Naive B cell (primary cell): ENCODE measurements at places on chromosomes 16 and 17. TPM values are rescaled to one million over a fixed set of nuclear protein-coding genes. Genes with fewer than 3 reads are reported as not detected.

DNA sequence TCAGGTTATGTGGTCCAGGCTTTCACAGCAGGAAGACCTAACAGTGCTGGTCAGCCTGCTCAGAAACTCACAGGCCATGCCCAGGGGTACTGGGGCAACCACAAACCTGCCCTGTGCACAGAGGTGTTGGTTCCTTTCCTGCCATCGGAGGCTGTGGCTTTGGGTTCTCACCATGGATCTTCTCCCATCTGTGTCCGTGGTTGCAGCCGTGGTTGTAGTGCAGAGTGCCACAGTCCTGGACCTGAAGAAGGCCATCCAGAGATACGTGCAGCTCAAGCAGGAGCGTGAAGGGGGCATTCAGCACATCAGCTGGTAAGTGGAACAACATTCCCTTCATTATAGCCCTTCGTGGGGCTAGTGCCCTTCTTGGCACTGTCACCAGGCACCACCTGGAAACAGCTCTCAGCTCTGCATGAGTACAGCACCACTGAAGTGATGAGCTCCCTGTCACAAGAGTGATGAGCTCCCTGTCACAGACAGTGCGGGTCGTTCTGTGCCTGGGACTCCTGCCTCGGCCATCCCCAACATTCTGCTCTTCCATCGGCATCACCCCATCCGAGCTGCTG, 2.0 kb downstream of the SNRNP25 start:
- no peak for DNase-seq
- no peaks in the 10 kb centered on the region for H3K27me3 ChIP-seq
- H3K4me1 ChIP-seq = peaks cover 25% of the 10 kb centered on the region
- H3K36me3 ChIP-seq = peaks cover 7% of the 10 kb centered on the region
- no peak overlapping the region for H3K27ac ChIP-seq

GRCh38 chr17:49379926-49380325, 17.9 kb upstream of the ZNF652 start:
- no peak overlapping the region for H3K27ac ChIP-seq
- no peaks in the 10 kb centered on the region for H3K27me3 ChIP-seq
- no peak for DNase-seq
- peaks cover 69% of the 10 kb centered on the region for H3K4me1 ChIP-seq
- H3K4me3 ChIP-seq = no peak overlapping the region
- H3K36me3 ChIP-seq = peaks cover 10% of the 10 kb centered on the region

DNA sequence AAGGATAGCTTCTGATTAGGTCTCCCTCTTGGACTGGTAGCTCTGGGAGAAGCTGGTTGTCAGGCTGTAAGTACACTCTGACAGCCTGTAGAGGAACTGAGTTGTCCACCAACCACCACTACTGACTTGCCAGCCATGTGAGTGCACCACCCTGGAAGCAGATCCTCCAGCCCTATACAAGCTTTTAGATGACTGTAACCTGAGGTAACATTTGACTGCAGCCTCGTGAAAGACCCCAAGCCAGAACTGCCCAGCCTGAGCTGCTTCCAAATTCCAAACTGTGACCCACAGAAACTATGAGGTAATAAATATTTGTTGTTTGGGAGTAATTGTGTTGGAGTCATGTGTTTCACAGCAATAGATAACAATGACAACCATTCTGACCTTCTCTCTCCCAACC, 30.8 kb upstream of the DYNLL2 start:
- H3K4me3 ChIP-seq = no peak overlapping the region
- H3K36me3 ChIP-seq = no peaks in the 10 kb centered on the region
- no peak overlapping the region for H3K27ac ChIP-seq
- H3K4me1 ChIP-seq = no peaks in the 10 kb centered on the region
- no peak for DNase-seq

Gene KRT39
- not detected for polyA plus RNA-seq

Gene SLC47A1
- not detected for polyA plus RNA-seq

Gene G6PC1
- polyA plus RNA-seq = not detected

- H3K27ac ChIP-seq = no peak overlapping the region
- no peak for DNase-seq
- no peak overlapping the region for H3K4me3 ChIP-seq
- peaks cover 8% of the 10 kb centered on the region for H3K27me3 ChIP-seq
- peaks cover 2% of the 10 kb centered on the region for H3K4me1 ChIP-seq
- no peaks in the 10 kb centered on the region for H3K36me3 ChIP-seq
Measured at GRCh38 chr17:21104608-21105007, 22.2 kb upstream of the DHRS7B start.

Gene GUCY2D
- polyA plus RNA-seq = not detected

DNA sequence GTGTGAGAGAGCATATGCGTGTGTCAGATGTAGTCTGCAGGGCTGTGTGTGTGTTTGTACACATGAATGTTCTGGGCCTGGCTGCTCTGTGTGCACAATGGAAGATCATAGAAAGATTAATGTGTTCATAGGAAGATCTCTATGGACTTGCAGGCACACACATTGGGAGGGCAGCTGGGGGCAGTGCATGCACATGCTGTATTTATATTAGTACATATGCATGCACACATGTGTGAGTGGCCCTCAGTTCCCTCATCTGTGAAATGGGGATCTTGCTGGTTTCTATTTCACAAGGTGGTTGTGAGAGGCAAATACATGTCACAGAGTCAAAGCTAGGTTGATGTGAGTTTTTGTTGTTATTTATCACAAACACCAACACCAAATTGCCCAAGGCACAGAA, 2.1 kb downstream of the CA7 start:
- H3K27me3 ChIP-seq = peaks cover 65% of the 10 kb centered on the region
- H3K4me3 ChIP-seq = peak overlapping the region; percentile 64
- no peak for DNase-seq
- no peaks in the 10 kb centered on the region for H3K36me3 ChIP-seq
- H3K4me1 ChIP-seq = peaks cover 19% of the 10 kb centered on the region
- H3K27ac ChIP-seq = no peak overlapping the region

Gene SLC5A2
- 0.15 TPM for polyA plus RNA-seq

DNA sequence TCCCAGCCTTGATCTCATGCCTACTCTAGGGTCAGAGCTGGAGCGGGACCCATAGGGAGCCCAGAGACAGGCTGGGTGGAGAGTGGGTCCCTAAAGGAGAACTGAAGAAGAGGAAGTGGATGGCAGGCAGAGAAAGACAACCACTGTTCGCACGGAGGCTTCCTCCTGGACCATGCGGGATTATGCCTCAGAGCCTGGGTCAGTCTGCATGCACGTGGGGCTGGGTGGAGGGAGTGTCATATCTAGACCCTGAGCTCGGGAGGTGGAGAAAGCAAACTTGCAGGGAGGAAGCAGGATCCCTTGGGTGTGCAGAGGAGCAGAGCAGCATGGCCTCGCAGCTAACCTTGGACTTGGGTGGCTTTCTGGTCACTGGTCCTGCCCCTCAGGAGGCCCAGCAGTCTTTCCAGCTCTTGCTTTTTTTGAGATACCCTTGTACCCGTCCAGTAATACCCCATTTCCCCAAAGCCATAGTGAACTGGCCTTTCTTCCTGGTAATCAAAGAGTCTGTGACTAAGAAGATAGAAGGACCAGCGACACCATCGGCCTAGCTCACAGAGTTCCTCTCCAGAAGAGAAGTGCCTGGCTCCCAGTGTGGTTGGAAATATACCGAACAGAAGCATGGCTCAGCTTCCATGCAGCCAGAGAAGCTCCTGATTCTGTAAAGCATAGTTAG, 344.2 kb downstream of the CPPED1 start:
- DNase-seq = peak; percentile 21
- H3K4me3 ChIP-seq = peak overlapping the region; percentile 85
- H3K36me3 ChIP-seq = peaks cover 6% of the 10 kb centered on the region
- H3K27me3 ChIP-seq = no peaks in the 10 kb centered on the region

DNA sequence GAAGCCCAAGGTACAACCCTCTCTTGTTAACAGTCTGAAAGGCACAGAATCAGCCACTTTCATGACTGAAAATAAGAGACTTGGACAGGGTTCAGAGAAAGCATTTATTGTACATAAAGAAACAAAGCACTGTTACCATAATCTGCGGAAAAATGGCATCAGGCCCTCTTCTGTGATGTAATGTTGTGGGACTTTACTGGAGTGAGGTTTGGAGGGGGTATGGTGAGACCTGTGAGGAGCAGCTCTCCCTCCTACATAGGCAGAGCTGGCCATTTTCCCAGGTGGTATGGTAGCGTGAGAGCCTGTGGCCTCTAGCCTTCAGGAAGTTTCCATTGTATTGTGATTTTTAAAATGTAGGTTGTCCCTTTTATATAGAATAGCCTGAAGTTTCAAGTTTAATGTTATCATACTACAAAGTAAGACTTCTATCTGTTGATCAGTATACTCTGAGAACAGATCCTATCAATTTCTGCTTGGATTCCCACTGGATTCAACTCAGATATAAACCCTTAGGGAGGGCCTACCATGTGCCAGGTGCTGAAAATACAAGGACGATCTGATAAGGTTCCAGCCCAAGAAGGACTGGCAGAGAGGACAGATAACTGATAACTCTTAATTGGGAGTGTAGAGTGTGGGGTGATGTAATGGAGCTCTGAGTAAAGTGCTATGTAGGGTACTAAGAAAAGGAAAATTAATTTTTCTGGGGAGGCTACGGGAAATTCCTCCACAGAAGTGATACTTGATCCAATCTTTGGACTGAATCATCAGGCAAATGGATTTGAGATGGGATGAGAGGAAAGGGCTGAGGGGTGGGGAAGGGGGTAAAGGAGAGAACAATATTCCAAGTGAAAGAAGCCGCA, 4.1 kb upstream of the YPEL2 start:
- H3K27ac ChIP-seq = peak overlapping the region; percentile 44
- H3K4me3 ChIP-seq = no peak overlapping the region
- H3K27me3 ChIP-seq = no peaks in the 10 kb centered on the region
- H3K36me3 ChIP-seq = no peaks in the 10 kb centered on the region

GRCh38 chr16:49017501-49017900, 264.1 kb downstream of the CBLN1 start:
- H3K4me1 ChIP-seq = no peaks in the 10 kb centered on the region
- no peak overlapping the region for H3K4me3 ChIP-seq
- DNase-seq = no peak

DNA sequence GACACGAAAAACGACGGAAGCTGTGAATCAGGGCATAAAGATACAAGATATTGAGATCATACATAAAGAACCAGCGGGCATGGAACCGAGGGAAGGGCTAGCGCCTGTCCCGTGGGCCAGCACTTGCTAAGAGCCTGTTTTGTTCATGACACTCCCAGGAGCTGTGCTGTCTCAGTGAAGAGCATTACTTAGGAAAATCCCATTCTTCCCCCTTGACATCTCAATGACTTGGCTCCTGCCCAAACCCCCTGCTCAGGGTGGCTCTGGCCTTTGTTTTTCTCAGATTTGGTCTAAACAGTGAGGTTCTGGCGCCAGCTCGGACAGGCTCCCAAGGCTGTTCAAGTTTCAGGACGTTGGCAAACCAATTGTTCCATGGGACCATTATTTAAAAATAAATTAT, 79.1 kb upstream of the SEC14L1 start:
- no peak overlapping the region for H3K27ac ChIP-seq
- no peak for DNase-seq
- no peaks in the 10 kb centered on the region for H3K36me3 ChIP-seq
- peaks cover 4% of the 10 kb centered on the region for H3K27me3 ChIP-seq

Gene CD79B
- 2,851 TPM for polyA plus RNA-seq

DNA sequence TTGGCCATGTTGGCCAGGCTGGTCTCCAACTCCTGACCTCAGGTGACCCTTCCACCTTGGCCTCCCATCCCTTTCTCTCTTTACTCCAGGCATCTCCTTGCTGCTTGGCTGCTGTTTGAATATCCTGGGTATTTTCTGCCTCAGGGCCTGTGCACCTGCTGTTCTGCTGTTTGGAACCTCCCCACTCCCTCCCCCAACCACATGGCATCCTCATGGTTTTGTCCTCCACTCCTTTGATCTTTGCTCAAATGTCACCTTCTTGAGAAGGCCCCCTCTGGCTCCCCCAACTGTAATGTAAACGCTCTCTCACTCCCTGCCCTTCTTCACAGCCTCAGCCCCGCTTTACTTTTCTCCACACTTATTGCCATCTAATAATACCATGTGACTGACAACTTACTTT, 152.0 kb downstream of the GSG1L start:
- DNase-seq = no peak
- no peaks in the 10 kb centered on the region for H3K4me1 ChIP-seq
- H3K4me3 ChIP-seq = no peak overlapping the region
- peaks cover 23% of the 10 kb centered on the region for H3K27me3 ChIP-seq
- no peak overlapping the region for H3K27ac ChIP-seq

GRCh38 chr17:2828397-2829038, 32.3 kb downstream of the RAP1GAP2 start:
- peak; percentile 78 for DNase-seq
- H3K27me3 ChIP-seq = no peaks in the 10 kb centered on the region
- no peak overlapping the region for H3K27ac ChIP-seq
- H3K4me1 ChIP-seq = peaks cover 57% of the 10 kb centered on the region
- H3K4me3 ChIP-seq = peak overlapping the region; percentile 23

Gene CD300LG
- not detected for polyA plus RNA-seq

Gene HYDIN
- polyA plus RNA-seq = not detected

GRCh38 chr16:78503602-78504001, 404.1 kb downstream of the WWOX start:
- H3K27me3 ChIP-seq = no peaks in the 10 kb centered on the region
- H3K4me3 ChIP-seq = no peak overlapping the region
- H3K4me1 ChIP-seq = no peaks in the 10 kb centered on the region
- peak; percentile 28 for DNase-seq

- DNase-seq = no peak
- H3K36me3 ChIP-seq = no peaks in the 10 kb centered on the region
- peaks cover 55% of the 10 kb centered on the region for H3K27me3 ChIP-seq
- H3K4me1 ChIP-seq = no peaks in the 10 kb centered on the region
- no peak overlapping the region for H3K4me3 ChIP-seq
Measured at GRCh38 chr17:36755586-36755985, 154.2 kb downstream of the MRM1 start.

DNA sequence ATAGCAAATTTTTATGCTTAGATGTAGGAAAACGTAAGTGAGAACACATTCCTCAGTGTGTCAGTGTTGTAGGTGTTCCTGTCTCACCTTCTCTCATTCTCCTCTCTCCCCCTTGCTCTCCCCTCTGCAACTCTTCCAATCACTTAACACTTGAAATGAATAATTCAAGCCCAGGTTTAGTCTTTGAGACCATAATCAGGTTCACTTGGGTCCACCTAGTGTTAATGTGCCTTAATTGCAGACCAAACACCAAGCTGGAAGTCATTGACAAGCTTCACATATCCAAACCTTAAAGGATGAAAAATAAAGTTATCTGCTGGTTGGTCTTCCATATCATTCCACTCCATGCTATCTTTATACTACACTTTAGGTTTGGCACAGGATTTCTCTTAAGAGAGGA, 37.0 kb downstream of the STXBP4 start:
- H3K36me3 ChIP-seq = no peaks in the 10 kb centered on the region
- H3K4me1 ChIP-seq = no peaks in the 10 kb centered on the region
- no peak overlapping the region for H3K4me3 ChIP-seq
- no peaks in the 10 kb centered on the region for H3K27me3 ChIP-seq

Gene CHP2
- polyA plus RNA-seq = not detected

DNA sequence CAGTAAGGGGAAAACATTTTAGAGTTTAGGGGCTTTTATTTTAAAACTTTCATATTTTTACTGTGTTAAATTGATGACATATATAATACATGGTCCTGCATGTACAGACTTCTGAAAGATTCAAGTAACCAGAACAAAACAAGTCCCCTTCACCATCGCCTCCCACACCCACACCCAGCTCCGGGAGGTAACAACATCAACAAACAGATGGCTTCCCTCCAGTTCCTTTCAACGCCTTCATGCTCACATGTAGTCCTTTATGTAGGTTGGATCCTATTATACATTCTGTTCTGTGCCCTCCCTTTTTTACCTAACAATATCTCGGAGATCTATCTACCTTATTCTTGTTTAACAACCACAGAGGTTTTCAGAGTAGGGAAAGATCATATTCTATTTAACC, 30.5 kb downstream of the GINS3 start:
- no peak overlapping the region for H3K4me3 ChIP-seq
- DNase-seq = no peak
- peaks cover 12% of the 10 kb centered on the region for H3K27me3 ChIP-seq
- no peak overlapping the region for H3K27ac ChIP-seq
- H3K4me1 ChIP-seq = peaks cover 20% of the 10 kb centered on the region

Gene RNPS1
- polyA plus RNA-seq = 325 TPM
